Stimulated activated CD4-positive, alpha-beta T cell treated with anti-CD3 and anti-CD28 coated beads, Interleukin-12 subunit alpha, Interleukin-12 subunit beta, amount 100 ng/mL, for 48 hours (primary cell): ENCODE measurements at places on chromosomes 16 and 17.

GRCh38 chr17:78694805-78695531 lies 87.1 kb downstream of the CYTH1 start:
- DNase-seq = no peak

- DNase-seq = no peak
These were observed 27.3 kb downstream of the SRCIN1 start for GRCh38 chr17:38578229-38579082.

GRCh38 chr16:83494459-83494858 lies 313.3 kb upstream of the HSBP1 start:
- no peak for DNase-seq

DNA sequence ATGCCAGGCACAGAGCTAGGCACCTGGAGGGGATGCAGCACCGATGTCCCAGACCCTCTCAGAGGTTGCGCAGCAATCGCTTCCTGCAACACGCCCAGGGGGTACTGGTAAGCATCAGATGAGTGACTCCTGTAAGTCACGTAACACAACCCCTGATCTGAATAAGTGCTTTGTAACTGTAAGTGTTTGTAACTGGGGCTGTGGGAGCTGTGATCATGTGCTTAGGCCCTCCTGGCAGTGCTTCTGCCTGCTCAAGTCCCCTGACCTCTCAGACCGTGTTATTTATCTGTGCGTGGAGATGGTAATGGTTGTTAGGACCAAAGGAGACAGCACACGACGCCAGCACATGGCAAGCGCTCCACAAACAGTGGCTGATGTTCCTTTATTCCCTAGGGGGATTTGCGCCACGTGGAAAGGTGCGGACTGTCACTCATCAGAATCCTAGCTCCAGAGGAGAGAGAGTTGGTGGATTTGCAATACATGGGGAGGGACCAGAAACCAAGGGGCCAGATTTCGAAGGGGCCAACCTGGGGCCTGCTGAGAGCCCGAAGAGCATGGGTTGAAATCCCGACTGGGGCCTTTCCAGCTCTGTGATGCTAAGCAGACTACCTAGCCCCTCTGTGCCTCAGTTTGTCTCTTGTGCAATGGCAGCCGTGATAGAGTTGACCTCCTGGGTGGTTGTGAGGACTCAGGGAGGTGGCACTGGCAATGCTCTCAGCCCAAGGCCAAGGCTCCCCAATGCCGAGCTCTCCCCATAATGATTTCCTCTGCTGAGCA lies 151.8 kb downstream of the IRF8 start:
- no peak for DNase-seq

GRCh38 chr17:74295625-74296547 lies 21.9 kb downstream of the DNAI2 start:
- DNase-seq = no peak

DNA sequence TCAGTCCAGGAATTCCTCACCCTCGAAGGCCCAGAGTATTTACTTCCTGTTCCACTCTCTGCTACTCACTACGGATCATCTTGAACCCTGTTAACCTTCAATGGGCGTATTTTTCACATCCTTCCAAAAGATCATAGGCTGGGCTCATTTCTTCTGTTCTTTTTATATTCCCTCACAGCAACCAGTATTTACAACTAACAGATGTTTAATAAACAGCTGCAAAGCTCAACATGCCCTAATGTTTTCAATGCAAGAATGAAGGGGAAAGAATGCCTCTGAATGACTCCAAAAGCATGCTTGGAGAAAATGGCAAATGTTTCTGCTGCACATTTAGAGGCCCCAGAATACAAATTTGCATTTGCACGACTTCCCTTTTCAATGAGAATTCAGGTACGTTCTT lies 174.9 kb downstream of the ZFHX3 start:
- DNase-seq = no peak

DNA sequence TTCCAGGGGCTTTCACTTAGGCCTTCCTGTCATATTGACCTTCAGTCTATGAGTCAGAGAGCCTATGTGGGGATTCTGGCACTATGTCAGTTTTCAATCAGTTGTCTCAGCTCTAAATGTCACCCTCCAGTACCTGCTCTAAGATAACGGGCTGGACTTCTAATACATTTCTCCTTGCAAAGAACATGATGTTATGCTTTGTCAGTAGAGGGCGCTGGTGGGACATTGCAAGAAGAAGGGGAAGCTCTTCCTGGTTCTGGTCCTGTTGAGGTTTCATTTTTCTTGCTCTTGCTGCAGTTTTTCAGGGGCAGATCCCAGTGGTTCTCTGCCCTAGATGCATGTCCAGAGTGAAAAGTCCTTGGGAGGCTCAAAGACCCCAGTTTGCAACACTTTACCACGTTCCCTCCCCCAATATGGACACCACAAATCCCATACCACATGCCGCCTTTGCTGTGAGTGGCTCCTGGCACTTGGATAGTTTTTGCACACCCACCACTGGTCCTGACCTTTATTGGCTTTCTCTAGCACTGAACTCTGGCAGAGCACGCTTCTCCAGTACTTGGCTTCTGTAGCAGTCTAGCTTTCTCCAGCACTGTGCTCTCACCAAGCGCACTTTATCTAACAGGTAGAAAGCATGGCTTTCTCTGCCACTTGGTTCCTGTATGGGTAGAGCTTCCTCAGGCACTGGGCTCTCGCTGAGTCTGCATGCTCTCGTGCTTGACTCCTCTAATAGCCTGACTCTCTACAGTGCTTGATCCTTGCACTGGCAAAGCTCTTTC lies 49.0 kb downstream of the BCL7C start:
- DNase-seq = peak; percentile 72

DNA sequence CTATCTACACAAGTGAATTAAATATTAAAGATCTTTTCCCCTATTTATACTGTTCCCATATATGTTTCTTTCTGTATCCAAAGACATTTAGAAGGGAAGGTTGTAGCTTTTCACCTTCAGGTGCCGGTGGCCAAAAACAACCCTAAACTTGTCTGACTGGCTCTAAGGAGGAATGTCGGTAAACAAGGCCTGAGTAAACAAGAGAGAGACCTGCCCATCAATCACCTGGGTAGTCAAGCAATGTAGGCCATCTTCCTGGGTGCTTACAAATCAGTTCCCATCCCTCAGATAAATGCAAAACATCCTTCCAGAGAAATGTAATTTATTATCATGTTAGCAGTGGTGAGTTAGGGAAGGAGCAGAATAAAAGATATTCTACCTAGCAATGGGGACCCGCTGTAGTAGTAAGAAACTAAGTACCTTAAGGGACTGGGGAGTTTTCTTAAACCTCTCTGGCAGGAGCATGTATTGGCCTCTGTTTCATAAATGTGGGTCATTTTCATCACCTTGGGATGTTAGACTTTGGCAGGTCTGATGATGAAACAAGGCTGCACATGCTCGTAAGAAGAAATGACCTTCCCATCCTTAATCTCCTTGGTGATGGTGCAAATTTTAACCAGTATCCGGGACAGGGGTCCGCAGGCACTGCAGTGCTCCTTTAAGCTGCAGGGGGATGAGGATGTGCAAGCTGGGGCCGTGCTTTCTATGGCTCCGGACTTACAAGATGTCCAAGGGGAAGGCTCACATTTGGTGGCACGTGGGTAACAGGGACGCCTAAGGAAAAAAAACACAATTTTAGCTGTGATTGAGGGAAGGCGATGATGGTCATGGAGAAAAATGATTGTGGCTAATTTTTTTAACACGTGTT lies 8.4 kb downstream of the KRT39 start:
- no peak for DNase-seq

DNA sequence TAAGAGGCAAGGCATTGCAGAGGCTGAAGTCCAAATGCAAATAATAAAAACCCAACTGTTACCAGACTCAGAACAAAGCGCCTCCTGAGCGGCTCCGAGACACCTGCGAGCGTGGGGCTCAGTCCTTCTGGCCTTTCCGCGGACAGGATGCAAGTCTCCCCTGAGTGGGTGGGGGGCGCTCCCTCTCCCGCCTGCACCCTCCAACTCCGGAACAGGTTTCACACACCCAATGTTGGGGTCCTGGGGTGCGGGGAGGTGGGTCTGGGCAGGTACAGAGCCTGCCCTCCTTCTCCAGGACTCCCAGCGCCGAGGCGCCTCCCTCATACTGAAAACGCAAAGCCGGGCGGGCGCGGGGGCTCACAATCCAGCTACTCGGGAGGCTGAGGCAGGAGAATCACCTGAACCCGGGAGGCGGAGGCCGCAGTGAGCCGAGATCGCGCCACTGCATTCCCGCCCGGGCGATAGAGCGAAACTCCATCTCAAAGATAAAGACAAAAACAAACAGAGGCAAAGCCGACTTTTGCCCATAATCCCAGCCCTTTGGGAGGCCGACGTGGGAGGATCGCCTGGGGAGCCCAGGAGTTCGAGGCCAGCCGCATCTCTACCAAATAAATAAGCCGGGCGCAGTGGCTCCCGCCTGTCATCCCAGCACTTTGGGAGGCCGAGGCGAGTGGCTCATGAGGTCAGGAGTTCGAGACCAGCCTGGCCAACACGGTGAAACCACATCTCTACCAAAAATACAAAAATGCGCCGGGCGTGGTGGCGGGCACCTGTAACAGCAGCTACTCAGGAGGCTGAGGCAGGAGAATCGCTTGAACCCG lies 893 bp downstream of the GINS2 start:
- peak; percentile 10 for DNase-seq

- no peak for DNase-seq
These were observed 38.8 kb upstream of the HS3ST3A1 start for GRCh38 chr17:13640551-13640950.

GRCh38 chr17:72430611-72431432 lies 310.0 kb downstream of the SOX9 start:
- no peak for DNase-seq
